GM06990 (cell line): ENCODE measurements at places on chromosomes 11 and 22.
A peak's percentile ranks its signal among the peaks of the same experiment; 100 is the strongest.

GRCh38 chr22:36467042-36467810 is 14.2 kb downstream of the TXN2 start:
- no peak for DNase-seq

GRCh38 chr11:13929395-13929891 is 33.1 kb upstream of the SPON1 start:
- DNase-seq: no peak

- no peak for DNase-seq
Observed at GRCh38 chr11:11107076-11107723, 245.8 kb downstream of the CSNK2A3 start.

- no peak for DNase-seq
Observed at GRCh38 chr11:124954590-124954955, 571 bp downstream of the CCDC15 start.

GRCh38 chr11:130359419-130359818 is 44.7 kb upstream of the ZBTB44 start:
- DNase-seq: no peak

GRCh38 chr11:117201658-117202305 is 2.6 kb downstream of the TAGLN start:
- DNase-seq: no peak

- DNase-seq: no peak
Observed at GRCh38 chr22:44755956-44756361, 3.6 kb downstream of the ARHGAP8 start.

- no peak for DNase-seq
Observed at GRCh38 chr22:34797826-34798225, 268.1 kb upstream of the ISX start.

DNA sequence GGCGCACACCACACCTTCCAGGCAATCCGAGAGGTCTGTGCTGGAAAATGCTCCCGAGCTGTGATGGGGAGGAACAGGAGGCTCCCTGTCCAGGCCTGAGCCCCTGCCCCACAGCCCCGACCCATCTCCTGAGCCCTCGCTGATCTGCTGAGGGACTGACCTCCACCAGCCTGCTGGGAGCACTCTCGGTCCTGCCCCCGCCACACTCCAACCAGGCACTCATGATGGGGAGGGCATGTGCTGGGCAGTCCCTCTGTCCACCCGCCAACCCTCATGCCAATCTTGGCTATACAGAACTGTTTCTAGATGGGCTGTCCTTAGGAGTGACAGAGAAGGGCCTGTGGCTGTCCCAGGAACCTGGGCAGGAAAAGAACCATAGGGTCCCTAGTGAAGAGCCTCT is 70.8 kb downstream of the TRMU start:
- no peak for DNase-seq

DNA sequence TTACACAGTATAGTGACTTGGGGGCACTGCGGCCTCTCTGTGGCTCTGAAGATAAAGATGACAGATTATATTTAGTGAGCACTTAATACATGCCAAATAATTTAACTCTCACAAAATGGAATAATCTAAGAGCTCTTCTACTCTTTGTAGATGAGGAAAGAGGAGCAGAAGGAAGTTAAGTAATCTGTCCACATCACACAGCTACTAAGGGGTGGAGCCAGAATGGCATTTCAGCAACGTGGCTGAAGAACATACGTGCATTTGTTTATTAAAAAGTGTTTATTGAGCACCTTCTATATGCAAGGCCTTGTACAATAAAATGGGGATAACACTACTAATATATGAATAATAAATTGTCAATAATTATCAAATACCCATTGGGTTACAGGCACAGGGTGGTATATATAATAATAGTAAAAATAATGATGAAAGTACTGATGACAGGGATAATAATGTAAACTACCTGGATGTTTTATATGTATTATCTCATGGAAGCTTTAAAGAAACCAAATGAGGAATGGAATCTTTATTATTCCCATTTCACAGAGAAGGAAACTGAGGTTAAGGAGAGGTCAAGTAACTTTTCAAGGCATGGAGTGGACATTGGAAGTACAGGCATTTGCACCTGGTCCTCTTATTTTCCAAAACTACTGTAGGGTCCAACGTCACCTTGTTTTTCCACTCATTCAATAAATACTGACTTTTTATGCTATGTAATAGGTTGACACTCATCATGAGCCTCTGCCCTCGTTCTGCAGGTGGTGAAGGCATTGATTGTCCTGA is 38.0 kb upstream of the IL17RA start:
- no peak for DNase-seq

DNA sequence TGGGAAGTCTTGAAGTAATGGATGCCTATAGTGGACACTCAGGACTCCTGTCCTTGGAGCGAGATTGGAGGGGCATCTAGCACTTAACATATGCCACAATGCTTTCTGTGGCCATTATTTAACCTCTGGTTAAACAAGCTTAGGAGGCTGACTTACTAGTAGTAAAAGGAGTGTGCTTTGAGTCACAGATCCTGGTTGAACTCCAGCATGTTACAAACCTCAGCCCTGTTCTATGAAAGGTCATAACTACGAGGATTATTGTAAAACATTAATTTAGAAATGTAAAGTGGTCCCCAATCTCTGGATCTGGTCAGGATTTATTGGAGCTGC is 1.1 kb upstream of the LBHD1 start:
- no peak for DNase-seq

DNA sequence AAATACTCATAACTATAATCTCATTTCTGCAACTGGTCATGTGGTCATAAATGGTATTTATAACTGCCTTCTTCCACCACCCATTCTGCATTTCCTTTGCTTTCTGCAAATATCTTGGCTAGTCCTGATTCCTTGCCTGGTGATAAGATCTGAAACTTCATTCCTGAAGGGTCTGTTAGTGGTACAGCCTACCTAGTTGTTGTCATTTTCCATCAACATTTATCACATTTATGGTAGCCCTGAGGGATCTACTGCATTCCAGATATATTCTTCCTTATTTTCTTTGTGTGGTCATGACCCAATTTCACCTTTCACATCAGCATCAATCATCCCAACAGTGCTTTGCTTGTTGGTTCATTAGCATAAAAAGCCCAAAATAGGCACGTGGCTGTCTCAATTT is 50.1 kb downstream of the DDX6 start:
- no peak for DNase-seq

- no peak for DNase-seq
Observed at GRCh38 chr22:47055921-47056320, 293.5 kb downstream of the TBC1D22A start.

- peak; percentile 70 for DNase-seq
Observed at GRCh38 chr11:64864473-64865285, 13.7 kb downstream of the EHD1 start.

- no peak for DNase-seq
Observed at GRCh38 chr11:2590965-2591754, 108.6 kb downstream of the KCNQ1OT1 start.

GRCh38 chr11:43644621-43645299 is 35.8 kb upstream of the HSD17B12 start:
- DNase-seq: no peak

GRCh38 chr11:72195518-72196270 is 3.8 kb downstream of the FOLR1 start:
- DNase-seq: no peak

DNA sequence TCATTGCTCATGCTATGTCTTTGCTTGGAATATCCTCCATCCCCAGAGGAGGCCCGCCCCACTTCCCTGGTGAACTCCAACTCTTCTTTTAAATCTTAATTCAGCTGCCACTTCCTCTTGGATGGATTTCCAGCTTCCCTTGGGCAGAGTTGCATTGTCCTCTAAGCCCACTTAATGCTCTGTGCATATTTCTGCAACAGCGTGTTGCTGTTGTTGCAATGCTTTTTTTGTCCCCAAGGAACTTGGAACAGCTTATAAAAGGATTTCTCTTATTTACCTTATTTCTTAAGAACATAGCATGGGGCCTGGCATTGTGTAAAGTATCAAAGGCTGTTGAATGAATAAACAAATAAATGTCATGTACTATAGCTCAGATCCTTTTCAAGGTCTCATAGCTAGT is 507.4 kb downstream of the METTL15 start:
- DNase-seq: no peak

DNA sequence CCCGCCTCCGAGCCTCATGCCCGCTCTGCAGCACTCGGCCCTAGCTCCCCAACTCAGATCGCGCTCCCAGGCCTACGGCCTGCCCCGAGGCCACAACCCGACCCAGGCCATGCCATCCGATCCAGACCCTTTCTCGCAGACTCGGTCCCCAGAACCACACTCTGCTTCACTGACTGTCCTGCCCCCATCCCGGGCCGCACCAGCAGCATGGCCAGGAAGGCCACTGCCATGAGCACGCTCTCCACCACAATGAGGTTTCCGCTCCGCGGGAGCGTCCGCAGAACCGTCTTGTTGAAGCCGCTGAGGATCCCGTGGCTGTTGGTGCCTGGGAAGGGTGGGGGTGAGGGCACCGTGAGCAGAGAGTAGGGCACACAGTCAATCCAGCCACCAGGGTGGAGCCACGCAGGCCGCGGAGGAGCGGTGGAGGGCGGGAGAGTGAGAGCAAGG is 6.4 kb downstream of the UNC93B1 start:
- no peak for DNase-seq

DNA sequence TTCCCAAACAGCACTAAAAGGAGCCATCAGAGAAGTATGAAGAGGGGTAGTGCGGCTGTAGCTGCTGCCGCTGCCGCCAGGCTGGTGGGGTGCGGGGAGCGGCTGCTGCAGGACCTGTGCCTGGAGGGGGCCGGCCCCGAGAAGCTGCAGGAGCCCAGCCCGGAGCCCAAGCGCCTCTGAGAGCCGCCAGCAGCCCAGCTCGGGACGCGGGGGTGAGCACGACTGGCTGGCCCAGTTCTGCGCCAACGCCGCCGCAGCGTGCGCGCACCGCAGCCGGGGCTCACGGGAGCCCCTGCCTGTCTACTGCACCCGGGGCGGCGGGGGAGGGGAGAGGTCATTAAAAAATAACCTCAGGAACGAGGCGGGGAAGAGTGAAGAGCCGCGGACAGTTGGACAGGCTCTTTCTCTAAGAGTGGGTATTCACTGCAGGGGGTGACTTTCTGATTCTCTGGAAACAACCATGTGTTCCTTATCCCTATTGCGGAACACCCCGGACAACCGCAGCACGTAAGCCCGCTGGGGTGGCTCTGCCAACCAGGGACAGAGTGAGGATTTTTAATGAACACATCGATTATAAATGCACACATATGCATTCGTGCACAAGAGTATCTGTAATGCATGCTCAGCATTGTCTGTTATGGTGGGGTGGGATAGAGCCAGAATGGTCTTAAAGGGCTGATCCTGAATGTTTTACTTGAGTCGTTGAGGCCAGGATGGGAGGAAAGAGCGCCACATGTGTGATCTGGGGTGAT is 453 bp downstream of the GAS2 start:
- DNase-seq: peak; percentile 7

DNA sequence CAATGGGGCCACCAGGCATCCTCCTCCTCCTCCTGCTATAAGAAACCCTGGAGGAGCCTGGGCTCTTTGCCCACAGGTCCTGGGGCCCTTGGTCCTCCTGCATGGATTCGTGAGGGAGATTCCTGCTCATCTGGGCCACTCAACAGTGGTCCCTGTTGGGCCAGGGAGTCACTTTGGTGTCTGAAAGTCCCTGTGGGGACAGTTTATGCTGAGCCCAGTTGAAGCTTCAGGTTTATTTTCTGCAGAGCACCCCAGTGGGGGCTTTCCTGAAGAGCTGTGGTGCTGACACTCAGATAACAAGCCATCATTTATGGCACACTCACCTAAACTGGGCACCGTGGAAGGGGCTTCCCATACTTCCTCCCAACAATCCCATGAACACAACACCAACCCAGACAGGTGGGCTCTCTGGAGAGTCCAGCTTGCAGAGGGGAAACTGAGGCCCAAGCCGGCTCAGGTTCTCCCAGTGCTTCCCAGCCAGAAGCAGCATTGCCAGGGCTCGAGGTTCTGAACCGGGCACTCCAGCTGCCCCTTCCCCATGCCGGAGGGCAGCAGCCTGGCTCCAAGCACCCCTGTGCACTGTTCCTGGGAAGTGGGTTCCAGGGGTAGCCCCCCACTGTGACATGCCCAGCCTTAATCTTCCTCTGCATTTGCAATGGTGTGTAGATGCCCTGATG is 91.3 kb downstream of the MYEOV start:
- no peak for DNase-seq

DNA sequence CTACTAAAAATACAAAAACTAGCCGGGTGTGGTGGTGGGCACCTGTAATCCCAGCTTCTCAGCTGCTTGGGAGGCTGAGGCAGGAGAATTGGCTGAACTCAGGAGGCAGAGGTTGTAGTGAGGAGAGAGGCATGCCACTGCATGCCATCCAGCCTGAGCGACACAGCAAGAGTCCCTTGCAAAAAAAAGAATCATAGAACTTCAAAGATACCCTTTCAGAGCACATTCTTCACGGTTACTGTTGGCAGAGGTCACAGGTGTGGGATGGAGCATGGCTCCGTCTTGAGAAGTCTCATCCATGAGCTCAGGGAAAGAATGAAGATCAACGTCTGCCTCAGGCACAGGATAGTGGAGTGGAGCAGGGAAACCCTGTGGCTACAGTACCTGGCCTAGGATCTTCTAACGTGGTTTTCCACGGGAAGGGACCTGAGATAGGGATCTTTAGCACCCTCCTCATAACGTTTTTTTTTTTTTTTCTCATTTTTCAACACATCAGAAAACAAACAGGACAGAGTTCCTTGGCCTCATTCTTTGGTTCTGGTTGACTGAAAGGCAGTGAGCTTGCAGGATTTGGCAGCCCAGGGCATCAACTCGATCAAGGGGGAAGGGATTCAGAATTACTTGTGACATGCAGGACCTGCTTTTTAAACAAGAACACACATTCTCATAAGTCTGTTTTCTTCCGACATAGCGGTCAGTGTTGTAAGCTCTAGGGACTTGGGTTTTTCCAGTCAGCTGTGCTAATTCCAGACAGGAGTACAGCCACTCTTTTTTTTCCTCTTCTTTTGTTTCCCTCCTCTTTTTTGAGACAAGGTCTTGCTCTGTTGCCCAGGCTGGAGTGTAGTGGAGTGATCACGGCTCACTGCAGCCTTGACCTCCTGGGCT is 22.8 kb downstream of the F2 start:
- no peak for DNase-seq

- DNase-seq: no peak
Observed at GRCh38 chr11:16111690-16112089, 244.7 kb downstream of the SOX6 start.

DNA sequence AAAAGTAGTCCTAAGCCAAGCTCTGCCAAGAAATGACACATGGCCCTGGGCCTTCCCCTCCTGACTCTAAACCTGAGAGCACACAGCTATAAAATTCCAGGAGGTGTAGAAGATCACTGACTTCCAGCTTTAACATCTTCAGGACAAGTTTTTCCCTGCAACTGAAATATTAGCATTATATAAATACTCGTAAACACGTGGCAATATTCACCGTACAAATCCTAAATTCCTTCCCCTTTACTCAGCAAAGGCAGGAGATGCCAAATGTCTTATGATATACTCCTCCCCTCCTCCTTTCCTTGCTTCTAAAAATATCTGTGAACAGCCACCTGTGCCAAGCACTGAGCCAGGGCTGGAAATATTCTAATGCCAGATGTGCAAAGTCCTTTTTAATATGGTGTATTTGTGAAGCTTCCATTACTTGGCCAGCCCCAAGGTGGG is 194.0 kb downstream of the LARGE1 start:
- no peak for DNase-seq

- no peak for DNase-seq
Observed at GRCh38 chr11:65713212-65713969, 1.3 kb downstream of the KAT5 start.
